ENCODE measurements at places on chromosomes 4 and X.

GRCh38 chr4:2066571-2067445 is 7.7 kb downstream of the NAT8L start:
- no peak for DNase-seq

- DNase-seq, result no peak
These were observed 6.5 kb upstream of the JAKMIP1 start for GRCh38 chr4:6206771-6207290.

DNA sequence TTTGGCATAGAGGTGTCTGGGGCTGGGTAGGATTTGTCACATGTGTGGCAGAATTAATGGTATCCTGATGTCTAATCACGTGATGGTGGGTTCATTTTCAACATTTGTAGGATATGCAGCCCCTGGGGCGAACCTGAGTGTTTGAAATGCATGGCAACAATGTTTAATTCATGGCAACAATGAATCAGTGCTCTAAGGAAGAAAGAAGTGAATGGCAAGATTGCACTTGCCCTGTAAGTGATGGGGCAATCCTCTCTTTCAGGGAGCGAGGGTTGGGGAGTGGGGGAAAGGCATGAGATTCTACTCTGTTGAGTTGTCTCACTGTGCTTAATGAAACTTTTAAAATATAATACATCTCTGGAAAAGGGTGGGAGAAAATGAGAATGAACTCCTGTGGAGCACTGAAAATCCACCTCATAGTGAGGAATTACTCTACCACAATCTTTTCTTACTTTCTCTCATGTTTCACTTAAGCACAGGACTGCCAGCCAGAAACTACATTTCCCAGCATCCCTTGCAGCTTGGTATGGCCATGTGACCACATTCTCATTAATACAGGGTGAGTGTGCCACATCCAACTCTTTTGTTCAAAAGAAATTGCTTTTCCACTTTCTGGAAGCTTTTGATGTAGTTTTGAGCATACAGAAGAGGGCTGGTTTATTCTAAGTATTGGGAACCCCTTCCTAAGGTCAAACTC is 64.0 kb upstream of the PGM2 start:
- DNase-seq, result no peak

DNA sequence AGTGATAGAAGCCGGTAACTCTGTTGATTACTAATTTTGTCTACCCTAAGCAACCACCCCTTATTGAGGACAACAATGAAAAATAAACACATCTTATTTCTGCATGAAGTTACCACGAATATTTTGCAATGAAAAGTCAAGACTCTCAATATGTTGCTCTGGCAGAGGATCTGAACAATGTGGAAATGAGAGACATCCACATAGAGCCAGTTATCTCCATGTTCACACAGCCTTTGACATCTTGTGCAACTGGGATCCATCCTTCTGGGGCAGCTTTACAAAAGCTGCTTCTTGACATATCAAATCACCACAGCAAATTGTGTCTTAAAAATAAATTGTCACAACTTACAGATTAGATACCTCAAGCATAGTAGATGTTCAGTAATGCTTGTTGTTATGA is 10.2 kb downstream of the EDNRA start:
- DNase-seq, result no peak

GRCh38 chr4:48503233-48504025 is 13.4 kb downstream of the ZAR1 start:
- no peak for DNase-seq

DNA sequence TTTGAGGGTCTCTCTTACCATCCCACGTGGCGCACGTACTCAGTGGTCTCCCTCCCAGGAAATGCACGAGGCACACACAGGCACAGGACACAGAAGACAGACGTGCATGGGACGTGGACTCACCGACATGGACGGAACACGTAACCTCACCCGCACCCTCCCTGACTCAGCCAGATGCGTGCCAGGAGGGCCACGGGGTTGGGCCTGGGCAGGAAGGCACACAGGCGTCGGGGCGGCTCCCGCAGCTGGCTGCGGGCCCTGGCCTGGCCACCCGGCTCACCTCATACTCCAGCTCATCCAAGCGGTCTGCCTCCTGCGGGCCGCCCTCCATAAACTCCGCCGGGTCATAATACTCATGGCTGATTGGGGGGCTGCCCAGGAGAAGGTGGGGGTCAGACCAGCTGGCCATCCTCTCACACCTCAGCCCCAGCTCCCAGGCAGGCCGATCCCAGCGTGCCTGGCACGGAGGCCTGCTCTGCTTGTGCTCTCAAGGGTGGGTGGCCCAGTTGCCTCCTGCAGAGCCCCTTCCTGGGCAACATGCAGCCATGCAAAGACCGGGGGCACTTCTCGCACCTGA is 12.6 kb downstream of the SSR4 start:
- no peak for DNase-seq

- DNase-seq, result no peak
These were observed 3.7 kb downstream of the MMRN1 start for GRCh38 chr4:89898304-89898716.
